ENCODE measurements at places on chromosomes 1 and 21. TPM values are rescaled to one million over a fixed set of nuclear protein-coding genes. Genes with fewer than 3 reads are reported as not detected.

- no peak for DNase-seq
Measured at GRCh38 chr1:48006264-48006663, 9.1 kb upstream of the TRABD2B start.

GRCh38 chr21:42444745-42445059 lies 41.0 kb downstream of the UBASH3A start:
- DNase-seq: no peak

GRCh38 chr21:46289655-46290179 lies 3.6 kb downstream of the YBEY start:
- DNase-seq: no peak

DNA sequence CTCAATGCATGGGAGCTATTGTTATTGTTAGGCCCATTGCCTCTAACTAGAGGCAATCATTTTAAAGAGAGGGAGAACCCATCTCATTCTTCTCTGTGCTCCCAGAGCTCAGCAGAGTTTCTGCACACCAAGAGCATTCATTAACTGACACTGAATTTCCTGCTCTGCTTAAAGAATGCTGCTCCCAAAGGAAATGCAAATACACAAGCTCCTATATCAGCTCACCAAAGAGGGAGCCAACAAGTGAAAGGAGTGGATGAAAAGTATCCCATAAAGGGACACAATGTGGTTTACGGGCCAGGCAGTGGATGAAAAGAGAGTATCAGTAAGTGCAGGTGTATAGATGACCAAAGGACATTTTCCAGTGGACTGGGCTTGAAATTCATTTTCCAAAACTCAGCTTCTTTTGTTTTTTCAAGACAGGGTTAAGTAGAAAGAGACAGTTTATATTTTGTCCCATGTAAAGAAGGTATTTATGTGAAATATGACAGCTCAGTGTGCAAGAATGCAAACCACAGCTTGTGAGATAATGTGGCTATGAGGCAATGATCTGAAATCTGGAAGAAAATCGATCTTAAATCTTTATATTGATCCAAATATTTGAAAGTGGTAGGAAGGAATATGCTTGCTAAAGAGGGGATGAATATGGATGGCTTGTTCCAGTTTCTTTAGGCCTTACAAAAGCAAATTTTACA lies 207.7 kb upstream of the CAMK1G start:
- no peak for DNase-seq

DNA sequence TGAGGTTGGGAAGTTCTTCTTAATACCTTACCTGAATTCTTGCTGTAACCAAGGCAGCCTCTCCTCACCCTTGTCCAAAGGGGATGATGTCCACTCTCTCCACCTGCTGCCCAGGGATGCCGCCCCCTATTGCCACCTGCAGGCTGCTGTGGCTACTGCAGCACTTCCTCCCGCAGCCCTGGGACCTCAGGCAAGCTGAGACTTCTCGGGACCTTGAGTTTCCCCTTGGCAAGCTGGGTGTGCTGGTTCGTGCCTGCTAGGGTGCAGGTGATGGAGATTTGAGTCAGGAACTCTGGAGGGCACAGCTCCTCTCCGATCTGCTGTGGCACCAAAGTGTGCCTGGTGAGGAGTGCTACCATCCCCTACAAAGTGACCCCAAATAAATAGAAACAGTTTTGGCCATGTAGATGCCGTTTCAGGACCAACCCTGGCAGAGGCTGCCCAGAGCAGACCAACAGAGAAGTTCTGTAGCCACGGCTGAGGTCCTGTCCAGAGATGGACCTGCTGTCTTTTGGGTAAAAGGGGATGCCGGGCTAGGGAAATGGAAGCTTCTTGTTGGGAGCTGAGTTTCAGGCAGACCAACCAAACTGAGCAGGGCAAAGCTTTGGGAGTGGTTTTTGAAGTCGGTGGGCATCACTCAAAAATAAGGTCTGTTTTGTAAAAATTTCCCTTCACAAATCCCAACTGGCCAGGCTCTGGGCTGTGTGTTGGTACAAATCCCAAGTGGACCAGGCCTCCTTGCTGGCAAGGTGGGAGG lies 31.7 kb downstream of the RUNX3 start:
- no peak for DNase-seq

GRCh38 chr1:10187026-10187334 lies 23.4 kb upstream of the KIF1B start:
- no peak for DNase-seq

- DNase-seq: no peak
Measured at GRCh38 chr1:35001743-35002142, 16.6 kb upstream of the TMEM35B start.

DNA sequence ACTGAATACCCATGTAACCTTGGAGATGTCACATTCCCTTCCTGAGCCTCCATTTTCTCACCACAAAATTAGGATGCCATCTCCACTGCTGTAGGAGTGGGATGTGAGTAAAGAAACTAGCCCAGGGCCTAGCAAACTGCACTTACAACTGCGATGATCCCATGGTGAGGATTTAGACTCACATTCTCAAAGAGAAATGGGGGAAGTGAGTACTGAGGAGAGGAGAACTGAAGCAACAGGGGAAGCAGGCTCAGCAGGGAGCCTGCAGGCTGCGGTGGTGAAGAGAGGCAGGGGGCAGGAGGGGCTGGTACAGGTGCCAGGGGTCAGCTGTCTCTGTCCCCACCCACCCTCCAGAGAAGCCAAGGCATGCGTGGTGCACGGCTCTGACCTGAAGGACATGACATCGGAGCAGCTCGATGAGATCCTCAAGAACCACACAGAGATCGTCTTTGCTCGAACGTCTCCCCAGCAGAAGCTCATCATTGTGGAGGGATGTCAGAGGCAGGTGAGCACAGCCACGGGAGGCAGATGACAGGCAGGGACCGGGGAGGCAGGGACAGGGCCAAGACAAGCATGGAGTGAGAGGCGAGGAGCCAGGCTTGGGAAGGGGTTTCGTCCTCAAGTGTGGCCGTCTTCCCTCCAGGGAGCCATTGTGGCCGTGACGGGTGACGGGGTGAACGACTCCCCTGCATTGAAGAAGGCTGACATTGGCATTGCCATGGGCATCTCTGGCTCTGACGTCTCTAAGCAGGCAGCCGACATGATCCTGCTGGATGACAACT lies 16.4 kb upstream of the ATP1A4 start:
- no peak for DNase-seq

DNA sequence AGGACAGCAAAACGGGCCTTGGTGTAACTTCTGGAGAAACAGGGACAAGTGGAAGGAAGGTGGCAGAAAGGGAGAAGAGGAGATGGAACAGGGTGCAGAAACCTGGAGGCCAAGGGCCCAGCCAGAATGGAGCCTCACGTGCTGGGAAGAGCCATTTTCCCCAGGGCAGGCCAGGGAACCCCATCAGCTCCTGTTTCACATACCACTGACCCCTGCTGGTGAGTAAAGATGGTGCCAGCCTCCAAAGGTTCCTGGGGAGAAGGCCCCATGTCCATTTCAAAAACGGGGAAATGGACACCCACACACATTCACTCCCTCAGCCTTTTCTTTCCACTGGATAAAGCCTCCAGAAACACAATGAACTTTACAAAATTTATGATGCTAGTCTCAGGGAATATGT lies 57.6 kb upstream of the JUN start:
- DNase-seq: no peak

DNA sequence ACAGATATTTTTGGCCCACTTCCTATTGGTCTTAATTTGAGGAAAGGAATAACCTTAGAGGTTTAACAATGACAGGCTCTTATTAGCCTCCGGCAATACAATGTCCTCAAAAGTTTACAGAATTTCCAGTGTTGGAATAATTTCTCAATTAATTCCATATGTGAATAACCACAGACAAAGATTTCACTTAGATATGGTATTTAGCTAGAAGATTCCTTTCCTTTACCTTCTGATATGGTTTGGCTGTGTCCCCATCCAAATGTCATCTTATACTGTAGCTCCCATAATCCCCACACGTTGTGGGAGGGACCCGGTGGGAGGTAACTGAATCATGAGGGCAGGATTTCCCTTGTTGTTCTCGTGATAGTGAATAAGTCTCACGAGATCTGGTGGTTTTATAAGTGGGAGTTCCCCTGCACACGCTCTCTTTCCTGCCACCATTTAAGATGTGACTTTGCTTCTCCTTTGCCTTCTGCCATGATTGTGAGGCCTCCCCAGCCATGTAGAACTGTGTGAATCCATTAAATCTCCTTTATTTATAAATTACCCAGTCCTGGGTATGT lies 54.9 kb upstream of the RGS7 start:
- no peak for DNase-seq

ARV1 gene
- polyA plus RNA-seq: 18.7 TPM

TIE1 gene
- polyA plus RNA-seq: 39.7 TPM

PEX11B gene
- polyA plus RNA-seq: 25.3 TPM

IL10 gene
- polyA plus RNA-seq: 0.49 TPM

HOOK1 gene
- 0.73 TPM for polyA plus RNA-seq

VCAM1 gene
- 11.6 TPM for polyA plus RNA-seq

CFHR1 gene
- 1.2 TPM for polyA plus RNA-seq
